NAMALWA (cell line): ENCODE measurements at places on chromosomes 5 and 9.

GRCh38 chr5:139668064-139668880 is 20.1 kb downstream of the CXXC5 start:
- peak; percentile 66 for DNase-seq

- no peak for DNase-seq
Measured at GRCh38 chr5:97172227-97172626, 10.8 kb downstream of the RIOK2 start.

GRCh38 chr5:132763181-132764036 is 13.6 kb downstream of the SEPTIN8 start:
- no peak for DNase-seq

DNA sequence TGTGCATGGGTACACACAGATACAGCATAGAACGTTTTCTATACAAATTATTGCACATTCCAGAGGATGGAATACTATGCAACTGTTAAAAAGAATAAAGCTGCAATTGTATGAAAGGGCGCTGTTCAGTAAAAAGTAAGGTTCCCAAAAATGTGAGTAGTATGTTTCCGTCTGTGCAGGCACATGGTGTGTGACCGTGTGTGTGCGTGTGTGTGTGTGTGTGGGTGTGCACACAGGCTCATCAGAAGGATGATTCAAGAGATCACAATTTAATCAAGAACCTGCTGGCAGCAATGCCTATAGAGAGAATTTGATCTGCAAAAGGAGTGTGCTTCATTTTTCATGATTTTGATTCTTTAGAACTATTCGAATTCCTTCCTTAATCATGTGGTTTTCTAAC is 76.3 kb downstream of the SEMA4D start:
- DNase-seq = no peak

DNA sequence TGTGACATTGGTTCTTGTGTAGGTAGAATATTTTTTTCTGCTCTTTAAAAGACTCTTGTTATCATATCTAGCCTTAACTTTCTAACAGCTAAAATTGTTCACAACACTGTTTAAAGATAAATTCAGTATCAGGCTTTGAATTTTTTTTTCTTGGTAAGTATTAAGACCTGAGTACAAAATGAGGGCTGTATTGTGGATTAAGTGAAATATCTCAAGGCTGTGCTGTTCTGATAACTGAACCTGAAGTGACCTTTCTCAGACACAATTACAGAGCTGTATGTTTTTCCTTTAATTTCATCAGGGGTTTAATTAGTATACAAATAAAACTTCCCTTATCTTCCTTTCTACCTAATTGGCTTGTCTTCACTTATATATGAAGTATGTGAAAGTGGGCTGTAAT is 290.5 kb downstream of the CCDC171 start:
- no peak for DNase-seq

GRCh38 chr9:134575103-134575900 is 66.3 kb upstream of the COL5A1 start:
- DNase-seq = no peak

GRCh38 chr5:142263346-142263745 is 61.5 kb downstream of the SPRY4 start:
- DNase-seq = no peak

DNA sequence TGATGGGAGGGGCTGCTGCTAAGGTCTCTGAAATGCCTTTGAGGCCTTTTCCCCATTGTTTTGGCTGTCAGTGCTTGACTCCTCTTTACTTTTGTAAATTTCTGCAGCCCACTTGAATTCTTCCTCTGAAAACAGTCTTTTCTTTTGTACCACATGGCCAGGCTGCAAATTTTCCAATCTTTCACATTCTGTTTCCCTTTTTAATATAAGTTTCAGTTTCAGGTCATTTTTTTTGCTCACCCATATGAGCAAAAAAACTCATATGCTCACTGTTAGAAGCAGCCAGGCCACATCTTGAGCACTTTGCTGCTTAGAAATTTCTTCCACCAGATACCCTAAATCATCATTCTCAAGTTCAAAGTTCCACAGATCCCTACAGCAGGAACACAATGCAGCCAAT is 234.6 kb upstream of the ADRA1B start:
- no peak for DNase-seq

- DNase-seq = no peak
Measured at GRCh38 chr5:154494036-154494435, 16.0 kb upstream of the HAND1 start.

- DNase-seq = no peak
Measured at GRCh38 chr5:173093606-173094005, 37.5 kb downstream of the CREBRF start.

GRCh38 chr5:41985945-41986695 is 61.0 kb downstream of the FBXO4 start:
- no peak for DNase-seq

DNA sequence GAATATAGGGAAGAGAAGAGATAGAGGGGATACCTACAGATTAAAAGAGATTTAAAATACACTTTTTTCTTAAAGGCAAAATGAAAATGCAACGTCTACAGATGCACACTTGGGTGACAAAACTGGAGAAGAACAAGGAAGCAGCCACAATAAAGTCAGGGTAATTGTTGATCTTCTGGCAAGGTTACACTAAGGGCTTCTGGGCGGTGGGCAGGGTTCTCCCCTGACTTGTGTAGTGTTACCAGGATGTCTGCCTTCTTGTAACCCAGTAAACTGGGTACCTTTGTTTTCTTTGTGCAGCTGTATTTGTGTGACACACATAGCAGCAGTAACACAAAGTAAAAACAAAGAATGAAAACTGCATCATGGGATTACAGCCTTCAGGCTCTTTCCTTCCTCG is 37.8 kb downstream of the EPB41L4B start:
- DNase-seq = no peak

DNA sequence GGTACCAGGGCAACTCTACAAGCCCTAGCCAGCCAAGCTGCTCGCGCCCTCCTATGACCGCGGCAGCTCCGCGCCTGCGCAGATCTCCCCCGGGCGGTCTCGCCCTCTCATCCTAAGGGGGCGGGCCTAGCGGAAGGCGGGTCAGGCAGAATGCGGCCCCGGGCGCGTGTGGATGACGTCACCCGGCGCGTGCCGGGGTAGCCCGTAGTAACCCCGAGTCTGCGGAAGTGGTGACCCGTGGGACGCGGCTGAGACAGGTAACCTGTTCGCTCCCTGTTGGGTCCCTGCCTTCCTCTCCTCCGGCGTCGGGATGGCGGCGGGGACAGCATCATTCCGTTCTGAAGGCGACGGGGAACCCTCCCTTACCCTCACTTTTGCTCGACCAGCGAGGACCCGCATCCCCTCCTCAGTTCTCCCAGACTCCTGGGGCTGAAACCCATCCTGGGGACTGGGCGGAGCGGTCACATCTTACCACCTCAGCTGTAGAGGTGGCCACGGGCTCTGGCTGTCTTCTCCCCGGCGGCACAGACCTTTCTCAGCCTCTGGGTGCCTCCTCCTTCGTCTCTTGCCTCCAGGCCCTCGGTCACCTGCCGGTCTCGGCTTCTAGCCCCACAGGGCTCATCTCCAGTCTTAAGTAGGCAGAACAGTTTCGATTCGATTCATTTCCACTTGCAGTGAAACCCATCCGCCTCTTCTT is at the start of gene AOPEP:
Gene AOPEP (plus strand): TSS at position 205 of the 697 bp plus-strand sequence. CDS start 33,085 bp downstream, outside the sequence.
- DNase-seq = peak; percentile 97

GRCh38 chr9:99128133-99128406 is 23.2 kb downstream of the TGFBR1 start:
- no peak for DNase-seq

DNA sequence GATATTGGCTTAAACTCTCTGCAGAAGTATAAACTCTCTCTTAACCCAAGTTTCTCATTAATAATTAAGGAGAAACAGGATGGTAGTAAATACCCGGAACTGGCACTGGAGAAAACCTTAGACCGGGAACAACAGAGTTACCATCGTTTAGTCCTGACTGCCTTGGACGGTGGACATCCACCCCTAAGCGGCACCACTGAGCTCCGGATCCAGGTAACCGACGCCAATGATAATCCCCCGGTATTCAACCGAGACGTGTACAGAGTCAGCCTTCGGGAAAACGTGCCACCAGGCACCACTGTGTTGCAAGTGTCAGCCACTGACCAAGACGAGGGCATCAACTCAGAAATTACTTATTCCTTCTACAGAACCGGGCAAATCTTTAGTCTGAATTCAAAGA is 861 bp downstream of the PCDHGB5 start:
- DNase-seq = no peak

DNA sequence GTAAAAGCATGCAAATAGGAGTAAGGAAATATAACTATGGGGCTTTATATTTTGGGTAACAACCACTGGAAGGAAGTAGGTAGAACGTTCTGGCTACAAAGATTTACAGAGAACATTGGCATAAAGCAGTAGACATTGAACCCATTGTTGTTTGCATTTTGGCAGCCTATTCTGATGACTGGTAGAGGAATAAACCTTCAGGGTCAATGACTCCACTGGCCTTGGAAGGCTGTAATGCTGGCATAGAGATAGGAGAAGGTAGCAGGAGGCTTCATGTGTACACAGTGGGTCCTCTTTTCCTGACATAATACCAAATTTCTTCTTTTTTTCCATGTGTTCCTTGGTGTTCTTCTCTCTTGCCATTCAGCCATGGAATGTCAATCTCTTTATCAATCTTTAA is 462.8 kb upstream of the ZNF462 start:
- no peak for DNase-seq

DNA sequence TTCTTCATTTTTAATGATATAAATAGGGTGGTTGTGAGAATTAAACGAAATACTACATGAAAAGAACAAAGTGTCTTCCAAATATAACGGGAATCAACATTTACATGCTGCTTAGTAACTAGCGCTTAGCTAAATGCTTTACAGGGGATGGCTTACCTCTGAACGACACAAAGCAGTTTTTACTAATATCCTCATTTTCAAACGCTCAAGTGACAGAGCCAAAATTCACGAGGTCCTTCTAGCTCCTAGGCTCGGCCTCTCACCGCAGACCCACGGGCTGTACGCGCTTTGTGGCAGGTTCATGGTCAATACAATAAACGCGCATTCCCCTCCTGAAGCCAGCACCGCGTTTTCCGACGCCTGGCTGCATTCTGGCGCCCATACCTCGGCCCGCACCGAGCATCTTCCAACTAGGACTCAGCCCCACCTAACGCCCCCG is 442 bp downstream of the ZNF510 start:
- no peak for DNase-seq
